ENCODE measurements at places on chromosomes 4 and X.

DNA sequence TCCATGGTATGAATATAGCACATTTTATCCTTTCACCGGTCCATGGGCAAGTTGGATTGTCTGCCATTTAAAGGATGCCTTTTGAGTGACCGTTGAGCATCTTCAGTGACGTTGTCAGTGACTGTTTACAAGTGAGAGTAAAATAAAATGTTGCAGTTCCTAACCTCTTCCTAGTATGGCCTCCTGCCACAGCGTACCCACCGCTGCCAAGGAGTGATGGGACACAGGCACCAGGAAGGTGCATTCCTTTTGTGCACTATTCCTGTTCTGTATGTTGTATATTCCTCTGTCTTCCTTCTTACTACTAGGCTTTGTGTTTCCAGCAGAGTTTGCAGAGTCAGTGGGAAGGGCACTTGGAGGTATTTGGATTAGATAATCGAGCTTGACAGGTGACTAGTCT lies 61.5 kb downstream of the SNX25 start:
- DNase-seq, result no peak

DNA sequence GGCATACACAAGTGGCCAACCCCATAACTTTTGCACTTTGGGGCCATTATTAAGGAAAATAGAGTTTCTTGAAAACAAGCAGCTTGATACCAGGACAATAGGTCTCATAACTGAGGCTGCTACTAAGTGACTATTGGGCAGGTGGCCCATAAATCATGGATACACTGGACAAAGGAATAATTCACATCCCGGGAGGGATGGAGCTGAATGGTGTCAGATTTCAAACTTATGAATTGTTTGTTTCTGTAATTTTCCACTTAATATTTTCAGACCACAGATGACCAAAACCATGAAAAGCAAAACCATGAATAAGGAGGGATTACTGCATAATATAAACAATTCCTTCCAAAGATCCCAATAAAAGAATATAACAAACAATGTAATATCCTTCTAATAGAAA lies 114.4 kb downstream of the WDFY3 start:
- DNase-seq, result no peak

- no peak for DNase-seq
Observed at GRCh38 chr4:38601916-38602291, 62.1 kb upstream of the KLF3 start.

DNA sequence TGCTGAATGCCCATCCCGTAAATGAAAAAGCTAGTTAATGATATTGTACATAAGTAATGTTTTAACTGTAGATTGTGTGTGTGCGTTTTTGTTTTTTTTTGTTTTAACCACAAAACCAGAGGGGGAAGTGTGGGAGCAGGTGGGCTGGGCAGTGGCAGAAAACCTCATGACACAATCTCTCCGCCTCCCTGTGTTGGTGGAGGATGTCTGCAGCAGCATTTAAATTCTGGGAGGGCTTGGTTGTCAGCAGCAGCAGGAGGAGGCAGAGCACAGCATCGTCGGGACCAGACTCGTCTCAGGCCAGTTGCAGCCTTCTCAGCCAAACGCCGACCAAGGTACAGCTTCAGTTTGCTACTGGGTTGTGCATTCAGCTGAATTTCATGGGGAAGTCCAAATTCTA lies at the start of gene SPP1:
TSS of gene SPP1 (plus strand) at position 249 of the 400 bp plus-strand sequence. CDS start 1,182 bp downstream, outside the sequence.
- no peak for DNase-seq

DNA sequence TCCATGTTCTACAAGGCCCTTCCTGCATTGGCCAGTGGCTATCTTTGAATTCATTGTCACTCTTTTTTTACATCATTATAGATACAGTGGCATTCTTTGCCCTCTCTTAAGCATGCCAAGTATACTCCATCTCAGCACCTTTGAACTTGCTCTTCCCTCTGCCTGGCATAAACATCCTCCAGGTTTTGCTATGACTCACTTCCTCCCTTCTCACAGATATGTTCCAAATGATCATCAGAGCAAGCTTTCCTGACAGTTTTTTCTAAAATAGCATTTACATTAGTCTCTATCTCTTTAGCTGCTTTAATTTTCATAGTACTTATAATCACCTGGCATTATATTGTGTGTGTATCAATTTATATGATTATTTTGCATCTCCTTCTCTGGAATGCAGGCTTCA lies 553.3 kb upstream of the MAGEB2 start:
- peak; percentile 42 for DNase-seq

- DNase-seq, result no peak
Observed at GRCh38 chrX:41178201-41178600, 93.0 kb downstream of the USP9X start.

- DNase-seq, result no peak
Observed at GRCh38 chr4:102732678-102733077, 28.1 kb downstream of the MANBA start.

DNA sequence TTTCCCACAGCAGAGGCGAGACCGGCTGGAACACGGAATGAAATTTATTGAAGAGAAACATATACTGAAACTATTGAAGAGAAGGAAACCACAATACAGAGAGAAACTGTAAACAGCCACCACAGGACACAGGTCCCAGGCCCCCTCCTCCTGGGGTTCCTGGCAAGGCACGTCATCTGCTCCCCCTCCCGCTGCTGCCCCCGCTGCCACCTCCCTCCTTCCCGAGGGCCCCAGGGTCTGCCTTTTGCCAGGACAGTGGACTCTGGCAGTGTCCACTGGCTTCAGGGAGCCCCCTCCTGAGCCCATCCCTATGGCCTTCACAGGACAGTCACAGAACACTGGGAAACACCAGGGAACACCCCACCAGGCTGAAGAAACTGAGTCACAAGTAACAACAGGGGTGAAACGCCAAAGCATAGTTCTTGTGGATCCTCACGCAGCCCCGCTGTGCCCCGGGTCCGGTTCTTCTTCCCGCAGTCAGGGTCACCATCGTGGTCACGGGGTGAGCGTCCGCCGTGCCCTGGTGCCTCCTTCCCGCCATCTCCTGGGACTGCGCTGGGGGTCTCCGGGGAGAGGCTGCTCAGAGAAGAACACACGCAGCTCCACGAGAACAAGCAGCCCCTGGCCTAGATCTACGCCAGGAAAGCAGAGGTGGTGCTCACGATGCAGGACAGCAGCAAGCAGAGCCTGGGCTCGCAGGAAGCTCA lies 5.4 kb downstream of the PNMA6E start:
- no peak for DNase-seq

- DNase-seq, result no peak
Observed at GRCh38 chr4:8387615-8388527, 52.7 kb downstream of the ACOX3 start.

- DNase-seq, result no peak
Observed at GRCh38 chrX:140817943-140818342, 108.4 kb downstream of the LINC00632 start.

GRCh38 chrX:9352243-9352642 lies 112.6 kb upstream of the TBL1X start:
- DNase-seq, result no peak

- no peak for DNase-seq
Observed at GRCh38 chr4:4427886-4428285, 41.0 kb downstream of the NSG1 start.

- DNase-seq, result no peak
Observed at GRCh38 chrX:63702556-63702955, 82.5 kb downstream of the ARHGEF9 start.

- DNase-seq, result no peak
Observed at GRCh38 chr4:79210636-79211049, 115.2 kb downstream of the NAA11 start.

- DNase-seq, result no peak
Observed at GRCh38 chr4:62450740-62451139, 1250.6 kb downstream of the ADGRL3 start.
